Putamen (tissue), 1 donor: ENCODE measurements at places on chromosomes 2 and 18.

- no peak for DNase-seq
Observed at GRCh38 chr2:158460632-158461297, 4.0 kb downstream of the PKP4 start.

DNA sequence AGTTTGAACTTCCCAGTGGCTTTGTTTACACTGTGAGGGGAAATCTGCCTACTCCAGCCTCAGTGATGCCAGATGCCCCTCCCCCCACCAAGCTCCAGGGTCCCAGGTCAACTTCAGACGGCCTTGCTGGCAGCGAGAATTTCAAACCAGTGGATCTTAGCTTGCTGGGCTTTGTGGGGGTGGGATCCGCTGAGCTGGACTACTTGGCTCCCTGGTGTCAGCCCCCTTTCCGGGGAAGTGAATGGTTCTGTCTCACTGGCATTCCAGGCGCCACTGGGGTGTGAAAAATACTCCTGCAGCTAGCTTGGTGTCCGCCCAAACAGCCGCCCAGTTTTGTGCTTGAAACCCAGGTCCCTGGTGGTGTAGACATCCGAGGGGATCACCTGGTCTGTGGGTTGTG lies 70.0 kb upstream of the NEUROD1 start:
- no peak for DNase-seq

- DNase-seq: no peak
Observed at GRCh38 chr2:143901185-143901842, 618.6 kb downstream of the ZEB2 start.

GRCh38 chr2:86211033-86211795 lies 12.0 kb downstream of the MRPL35 start:
- no peak for DNase-seq

DNA sequence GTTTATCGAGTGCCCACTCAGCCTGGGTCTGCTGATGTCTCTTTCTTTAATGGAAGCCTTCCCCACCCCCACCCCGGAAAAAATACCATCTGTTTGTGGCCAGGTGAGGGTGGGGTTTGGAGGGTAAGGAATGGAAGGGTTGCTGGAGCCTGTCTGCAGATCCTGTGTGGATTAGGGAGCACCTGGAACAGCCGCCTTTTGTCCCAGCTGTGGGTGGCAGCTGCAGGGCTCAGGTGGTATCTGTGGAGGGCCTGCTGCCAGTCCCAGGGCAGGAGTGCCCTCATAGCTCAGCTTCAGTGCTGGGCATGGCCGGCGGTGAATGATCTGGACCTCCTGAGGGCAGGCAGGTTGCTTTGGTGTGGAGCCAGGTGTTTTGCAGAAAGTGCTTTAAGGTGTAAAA lies 45.3 kb downstream of the IMPA2 start:
- DNase-seq: no peak

GRCh38 chr2:172962824-172963223 lies 112.8 kb upstream of the MAP3K20 start:
- no peak for DNase-seq

- no peak for DNase-seq
Observed at GRCh38 chr2:232139786-232140562, 178.5 kb downstream of the DIS3L2 start.

GRCh38 chr2:29281086-29281915 lies 166.1 kb downstream of the CLIP4 start:
- DNase-seq: peak; percentile 84

GRCh38 chr18:52874774-52875173 lies 534.8 kb downstream of the DCC start:
- no peak for DNase-seq

- DNase-seq: peak; percentile 77
Observed at GRCh38 chr2:192286093-192286701, 91.5 kb upstream of the TMEFF2 start.

DNA sequence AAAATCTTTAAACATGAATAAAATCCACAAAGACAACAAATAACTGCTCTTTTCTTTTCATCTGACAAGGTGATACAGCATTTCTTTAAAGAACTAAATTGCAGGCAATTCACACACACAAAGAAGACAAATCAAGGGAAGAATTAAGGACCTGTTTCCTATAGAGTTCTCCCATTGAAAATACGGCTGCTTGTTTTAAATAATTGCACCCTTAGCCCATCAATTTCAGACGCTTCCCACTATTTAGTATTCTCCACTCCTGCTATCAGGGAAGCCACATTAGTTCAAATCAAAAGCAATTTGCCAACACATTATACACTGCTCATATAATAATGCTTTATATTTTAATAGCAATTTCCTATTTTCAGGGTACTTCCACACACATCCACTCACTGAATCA lies 11.3 kb downstream of the CMPK2 start:
- DNase-seq: no peak
